ENCODE measurements at places on chromosomes 2 and 18.
A peak's percentile ranks its signal among the peaks of the same experiment; 100 is the strongest.

- no peak for DNase-seq
These were observed 280.5 kb upstream of the CCDC68 start for GRCh38 chr18:55239740-55240139.

- no peak for DNase-seq
These were observed 60.4 kb downstream of the ARL4C start for GRCh38 chr2:234436482-234436837.

- DNase-seq = no peak
These were observed 179.6 kb downstream of the SATB2 start for GRCh38 chr2:199278099-199278498.

DNA sequence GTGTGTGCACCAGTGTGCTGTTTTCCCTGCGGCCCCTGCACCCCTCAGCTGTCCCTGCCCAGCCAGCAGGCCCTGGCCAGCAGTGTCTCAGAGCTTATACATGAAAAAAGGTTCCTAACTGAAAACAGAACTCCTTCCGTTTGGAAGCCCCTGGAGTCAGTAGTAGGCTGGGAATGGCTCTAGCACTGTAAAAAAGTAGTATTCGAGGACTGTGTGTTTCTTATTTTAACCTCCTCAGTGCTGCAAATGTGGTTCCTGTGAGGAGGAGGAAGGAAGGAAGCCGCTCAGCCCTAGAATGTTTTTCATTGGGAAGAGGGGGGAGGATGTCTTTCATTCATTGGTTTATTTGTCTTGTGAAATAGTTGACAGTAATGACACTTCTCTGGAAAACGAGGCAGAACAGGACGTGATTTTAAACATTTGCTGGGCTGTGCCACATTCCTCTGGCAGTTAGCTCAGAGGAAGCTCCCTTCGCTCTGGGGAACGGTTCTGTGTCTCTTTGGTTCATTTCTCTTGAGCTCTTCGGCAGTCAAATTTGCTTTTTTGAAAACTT lies 103.5 kb downstream of the SPTBN1 start:
- DNase-seq = no peak

- no peak for DNase-seq
These were observed 32.0 kb upstream of the GPR55 start for GRCh38 chr2:230956827-230957755.

DNA sequence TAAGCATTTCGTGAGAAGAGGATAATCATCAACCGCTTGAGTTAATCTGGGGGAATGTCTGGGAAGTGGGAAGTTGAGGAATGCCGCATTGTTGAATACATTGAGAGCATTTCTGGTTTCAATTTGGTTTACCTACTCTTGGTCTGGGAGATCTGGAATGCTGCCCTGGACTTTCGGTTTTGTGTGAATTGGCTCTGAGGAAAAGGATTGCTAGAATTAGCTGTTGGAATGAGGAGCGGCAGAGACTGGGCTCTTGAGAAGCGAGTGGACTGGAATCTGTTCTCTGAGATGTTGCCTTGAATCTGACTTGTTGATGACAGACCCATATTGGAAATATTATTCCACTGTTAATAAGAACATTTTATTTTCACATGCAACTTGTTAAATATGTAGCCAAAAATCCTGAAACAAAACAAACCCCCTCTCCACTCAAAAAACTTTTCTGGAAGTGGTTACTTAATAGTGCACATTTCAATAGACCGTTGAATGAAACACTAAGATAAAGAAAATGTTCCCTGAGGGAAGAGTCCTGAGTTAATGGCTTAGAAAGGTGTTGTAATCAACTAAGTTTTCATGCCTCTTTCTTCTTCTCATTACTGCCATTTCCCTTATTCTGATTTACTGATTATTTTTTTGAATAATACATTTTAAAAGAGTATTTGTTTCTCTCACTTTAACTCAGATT lies 50.8 kb downstream of the PTPRM start:
- DNase-seq = no peak

GRCh38 chr2:109118321-109118720 lies 10.7 kb upstream of the SH3RF3 start:
- no peak for DNase-seq

DNA sequence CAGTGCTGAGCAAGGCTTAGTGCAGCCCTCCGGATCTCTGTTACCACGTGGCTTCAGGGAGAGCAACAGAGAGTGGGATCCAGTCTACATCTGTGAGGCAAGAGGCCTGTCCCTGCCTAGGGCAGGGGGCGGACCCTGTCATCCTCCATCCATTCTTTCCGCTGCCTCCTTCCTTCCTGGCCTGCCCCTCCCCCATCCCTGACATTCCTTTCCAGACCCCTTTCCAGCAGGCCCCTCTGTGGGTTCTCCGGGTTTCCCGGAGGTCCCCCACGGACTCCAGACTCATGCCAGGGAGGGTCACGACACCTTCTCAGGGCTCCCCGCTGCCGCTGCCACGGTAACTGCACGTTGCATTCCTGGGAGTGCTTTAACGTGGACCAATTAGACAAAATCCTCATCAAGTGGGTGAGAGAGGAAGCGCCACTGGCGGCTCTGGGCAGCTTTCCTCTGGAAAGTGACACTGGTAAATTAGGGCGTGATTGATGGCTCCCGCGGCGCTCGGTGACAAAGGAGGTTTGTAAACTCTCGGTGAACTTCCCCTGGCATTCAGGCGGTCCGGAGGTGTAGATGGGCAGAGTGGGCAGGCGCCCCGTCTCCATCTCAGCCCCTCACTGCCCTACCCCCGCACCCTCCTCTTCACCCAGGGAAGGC lies 11.4 kb downstream of the ATOH8 start:
- DNase-seq = no peak

- DNase-seq = no peak
These were observed 32.3 kb downstream of the CXCR4 start for GRCh38 chr2:136085453-136086209.

DNA sequence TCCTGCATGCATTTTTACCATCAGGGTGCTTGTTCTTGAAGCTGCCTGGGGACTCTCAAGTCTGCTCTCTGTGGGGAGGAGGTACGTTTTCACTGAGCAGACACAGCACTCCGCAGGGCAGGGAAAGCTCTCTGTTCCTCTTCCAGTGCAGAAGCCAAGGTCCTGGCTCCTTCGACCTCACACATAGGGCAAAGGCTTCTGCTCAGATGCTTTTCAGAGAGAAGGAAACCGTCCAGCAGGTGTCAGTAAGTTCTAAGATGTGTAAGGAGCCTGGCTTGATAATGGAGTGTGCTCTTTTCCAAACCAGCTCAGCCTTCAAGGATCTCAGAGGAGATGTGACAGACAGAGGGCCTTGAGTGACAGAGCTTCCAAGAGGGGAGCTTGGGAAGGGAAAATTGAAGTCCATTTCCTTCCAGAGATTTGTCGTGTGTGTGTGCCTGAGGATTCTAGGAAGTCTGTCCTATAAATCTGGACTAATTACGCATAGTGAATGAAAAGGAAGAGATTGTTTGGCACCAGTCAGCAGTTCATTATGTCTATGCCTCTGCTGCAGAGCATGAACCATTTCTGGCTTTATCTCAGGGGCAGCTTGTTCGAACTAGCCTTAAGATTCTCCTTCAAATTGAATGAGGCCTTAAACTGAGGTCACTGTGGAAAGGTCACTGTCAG lies 67.3 kb upstream of the UPP2 start:
- peak; percentile 75 for DNase-seq

GRCh38 chr2:55061523-55062344 lies 11.5 kb upstream of the RTN4 start:
- DNase-seq = no peak

- DNase-seq = no peak
These were observed 86.3 kb downstream of the MDH1 start for GRCh38 chr2:63675026-63675425.

DNA sequence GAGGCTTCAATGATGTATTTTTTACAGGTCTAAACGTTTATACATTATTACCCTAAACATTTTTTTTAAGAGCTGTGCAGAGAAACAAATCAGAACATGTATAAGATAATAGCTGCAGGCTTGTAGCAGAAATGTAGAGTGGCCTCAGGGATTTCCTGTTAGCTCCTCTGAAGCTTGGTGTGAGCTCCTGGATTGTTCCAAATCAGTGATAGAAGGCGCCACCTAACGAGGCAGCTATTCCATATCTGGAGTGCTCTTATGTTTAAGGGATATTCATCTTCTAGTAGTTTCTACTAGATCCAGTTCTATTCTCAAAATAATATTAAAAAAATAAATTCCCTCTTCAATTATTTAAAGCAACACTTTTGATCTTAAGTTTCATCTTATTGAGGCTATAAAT lies 93.1 kb downstream of the LRP1B start:
- DNase-seq = no peak

- no peak for DNase-seq
These were observed 3.1 kb downstream of the CXCR2 start for GRCh38 chr2:218128781-218129457.

DNA sequence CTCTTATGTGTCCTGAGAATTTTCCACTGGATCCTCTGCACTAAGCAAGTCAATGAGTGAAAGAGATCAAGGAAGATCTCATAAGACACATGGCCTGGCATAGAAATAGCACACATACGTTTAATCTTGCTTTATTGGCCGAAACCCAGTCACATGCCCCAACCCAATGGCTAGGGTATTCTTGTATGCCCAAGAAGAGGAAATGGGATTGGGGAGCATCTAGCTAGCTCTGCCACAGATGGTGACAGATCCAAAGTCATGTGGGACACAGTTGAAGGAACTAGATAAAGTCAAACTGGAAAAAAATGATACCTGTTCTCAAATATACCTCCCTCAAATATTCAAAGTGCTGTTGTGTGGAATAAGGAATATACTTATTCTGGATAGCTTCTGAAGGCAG lies 74.7 kb downstream of the CD28 start:
- DNase-seq = no peak

Measured in large intestine (tissue), 12 donors.